ENCODE measurements at places on chromosomes 6 and 20.

DNA sequence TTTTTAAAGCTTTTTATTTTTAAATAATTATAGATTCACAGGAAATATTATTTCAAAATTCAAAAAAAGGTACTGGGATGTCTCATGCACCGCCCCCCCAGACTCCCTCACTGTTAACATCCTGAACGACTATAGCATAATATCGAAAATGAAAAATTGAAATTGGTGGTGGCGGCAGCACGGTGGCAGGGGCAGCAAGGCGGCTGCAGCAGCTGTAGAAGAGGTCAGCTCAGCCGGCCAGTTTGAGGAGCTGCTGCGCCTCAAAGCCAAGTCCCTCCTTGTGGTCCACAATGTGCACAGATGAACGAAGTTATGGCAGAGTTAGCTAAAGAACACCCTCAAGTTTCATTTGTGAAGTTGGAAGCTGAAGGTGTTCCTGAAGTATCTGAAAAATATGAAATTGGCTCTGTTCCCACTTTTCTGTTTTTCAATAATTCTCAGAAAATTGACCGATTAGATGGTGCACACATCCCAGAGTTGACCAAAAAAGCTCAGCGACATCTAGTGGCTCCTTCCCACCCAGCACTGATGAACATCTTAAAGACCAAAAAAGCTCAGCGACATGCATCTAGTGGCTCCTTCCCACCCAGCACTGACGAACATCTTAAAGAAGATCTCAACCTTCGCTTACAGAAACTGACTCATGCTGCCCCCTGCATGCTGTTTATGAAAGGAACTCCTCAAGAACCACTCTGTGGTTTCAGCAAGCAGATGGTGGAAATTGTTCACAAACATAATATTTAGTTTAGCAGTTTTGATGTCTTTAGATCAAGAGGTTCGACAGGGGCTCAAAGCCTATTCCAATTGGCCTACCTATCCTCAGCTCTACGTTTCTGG, 100.8 kb downstream of the FAM217A start:
- DNase-seq, result peak; percentile 86

- no peak for DNase-seq
These were observed 28.8 kb downstream of the PDE7B start for GRCh38 chr6:135880066-135880972.

DNA sequence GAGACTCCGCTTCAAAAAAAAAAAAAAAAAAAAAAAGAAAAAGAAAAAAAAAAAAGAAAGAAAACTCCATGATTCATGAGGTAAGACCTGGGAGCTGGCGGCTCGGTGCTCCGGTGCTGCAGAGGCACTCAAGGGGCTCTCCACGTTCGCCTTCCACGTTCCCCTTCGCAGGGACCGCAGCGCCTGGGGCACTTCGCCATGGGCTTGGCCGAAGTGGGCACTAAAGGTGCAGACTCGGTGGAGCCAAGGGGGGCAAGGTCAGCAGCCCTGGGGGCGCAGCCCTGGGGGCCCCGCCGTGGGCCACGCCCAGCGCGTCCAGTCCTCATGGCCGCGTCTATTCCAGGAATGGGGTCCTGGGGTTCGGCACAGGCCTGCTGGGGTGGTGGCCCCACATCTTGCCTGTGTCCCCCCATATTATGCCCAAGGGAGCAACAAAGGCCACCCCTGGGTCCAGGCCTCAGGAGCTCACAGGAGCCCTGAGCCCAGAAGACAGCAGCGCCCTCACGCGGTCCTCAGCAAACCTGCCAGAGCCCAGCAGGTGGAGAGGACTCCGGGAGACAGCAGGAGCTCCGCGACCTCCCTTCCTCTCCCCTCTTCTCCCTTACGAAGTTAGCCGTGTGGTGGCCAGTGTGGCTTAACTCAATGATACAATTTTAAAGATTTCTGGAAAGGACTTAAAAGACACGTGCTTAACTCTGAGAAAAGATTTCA, 21.9 kb downstream of the ZBTB46 start:
- no peak for DNase-seq

GRCh38 chr6:80094017-80094416, 12.5 kb upstream of the BCKDHB start:
- no peak for DNase-seq

DNA sequence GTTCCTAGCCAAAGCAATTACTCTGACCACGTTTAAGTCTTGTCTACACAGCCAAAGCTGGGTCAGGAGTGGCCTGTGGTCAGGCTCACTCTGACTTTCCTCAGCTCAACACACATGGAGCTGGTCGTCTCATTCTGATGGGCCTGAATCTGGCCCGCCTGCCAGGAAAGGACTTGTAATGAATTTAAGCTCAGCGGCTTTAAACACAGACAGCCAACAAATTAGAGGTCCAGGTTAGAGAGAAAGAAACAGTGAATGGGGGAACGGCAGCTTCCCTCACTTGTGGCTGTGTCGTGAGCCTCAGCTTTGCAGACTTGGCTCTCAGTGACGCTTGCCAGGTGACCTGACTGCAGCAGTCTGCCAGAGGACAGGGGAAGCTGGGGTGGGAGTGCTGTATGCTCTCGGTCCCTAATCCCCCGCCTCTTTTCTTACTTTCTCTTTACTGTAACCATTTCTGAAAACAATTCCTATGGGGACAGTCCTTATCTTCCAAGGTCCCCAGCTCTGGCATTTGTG, 121.9 kb upstream of the AGPAT4 start:
- peak; percentile 30 for DNase-seq

DNA sequence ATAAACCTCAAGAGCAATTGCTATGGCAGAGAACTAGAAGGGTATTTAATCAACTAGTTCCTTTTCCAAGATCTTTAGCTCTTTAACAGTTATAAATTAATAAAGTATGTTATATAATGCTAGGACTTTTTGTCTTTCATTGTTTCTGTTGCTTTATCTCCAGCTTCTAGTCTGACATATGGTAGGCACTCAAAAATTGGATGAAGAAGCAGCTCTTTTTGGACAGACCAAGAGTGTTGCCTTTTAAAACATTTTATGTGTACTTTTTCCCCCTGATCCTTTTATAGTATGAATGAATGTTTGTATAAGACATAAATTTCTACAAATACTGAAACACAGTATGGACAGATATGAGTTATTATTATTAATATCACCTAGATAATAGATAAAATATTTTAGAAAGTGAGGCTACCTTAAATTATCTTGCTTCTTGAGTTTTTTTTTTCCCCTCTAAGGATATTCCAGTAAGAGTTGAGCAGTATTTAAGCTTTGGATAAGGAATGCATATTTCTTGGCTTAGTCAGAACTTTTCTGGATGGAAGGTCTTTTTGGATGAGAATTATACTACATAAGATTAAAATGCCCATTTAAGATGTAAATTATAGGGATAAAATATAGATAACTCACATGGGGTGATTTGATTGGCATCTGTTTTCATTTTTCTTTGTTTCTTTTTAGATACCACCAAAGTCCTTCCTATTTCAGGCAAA, 16.6 kb downstream of the LAMA2 start:
- no peak for DNase-seq

- DNase-seq, result no peak
These were observed 16.0 kb downstream of the TBX18 start for GRCh38 chr6:84748376-84748775.

DNA sequence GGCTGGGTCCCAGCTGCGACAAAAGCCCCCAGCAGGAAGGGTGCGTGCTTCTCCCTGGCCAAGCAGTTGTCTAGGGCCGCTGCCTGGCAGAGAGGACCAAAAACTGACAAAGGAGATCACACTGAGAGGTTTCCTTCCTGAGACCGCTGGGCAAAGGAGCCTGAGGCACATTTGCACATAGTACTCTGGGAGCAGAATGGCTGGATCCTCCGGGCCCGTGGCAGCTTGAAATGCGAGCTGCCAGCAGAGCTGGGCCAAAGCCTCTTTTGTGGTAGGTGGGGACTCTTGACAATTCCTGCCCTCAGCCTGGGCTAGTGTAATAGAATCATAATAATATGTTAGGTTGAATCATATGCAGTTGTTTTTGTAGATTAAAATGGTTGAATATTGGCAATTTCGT, 33.1 kb upstream of the RNF8 start:
- no peak for DNase-seq

DNA sequence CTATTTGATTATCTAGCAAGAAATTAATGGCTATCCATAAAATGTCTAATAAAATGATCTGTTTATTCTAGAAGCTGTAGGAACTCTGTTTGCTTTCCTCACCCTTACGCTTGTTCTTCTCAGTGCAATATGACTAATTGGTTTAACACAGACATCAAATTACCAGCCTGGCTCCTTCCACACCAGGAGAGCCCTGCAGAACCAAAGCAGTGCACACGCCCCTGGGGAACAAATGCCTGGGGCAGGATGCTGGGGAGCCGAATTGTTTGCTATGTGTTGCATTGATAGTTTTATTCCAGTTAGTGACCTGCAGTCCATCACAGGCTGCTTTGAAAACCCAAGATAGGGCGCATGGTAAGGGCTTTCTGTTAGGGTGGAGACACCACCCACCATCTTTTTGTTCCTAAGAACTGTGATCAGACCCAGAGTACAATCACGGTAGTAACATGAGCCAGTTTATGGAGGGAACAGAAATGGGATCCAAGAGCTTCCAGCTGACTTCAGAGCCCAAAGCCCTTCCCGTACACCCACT, 126.4 kb upstream of the CD93 start:
- DNase-seq, result no peak

DNA sequence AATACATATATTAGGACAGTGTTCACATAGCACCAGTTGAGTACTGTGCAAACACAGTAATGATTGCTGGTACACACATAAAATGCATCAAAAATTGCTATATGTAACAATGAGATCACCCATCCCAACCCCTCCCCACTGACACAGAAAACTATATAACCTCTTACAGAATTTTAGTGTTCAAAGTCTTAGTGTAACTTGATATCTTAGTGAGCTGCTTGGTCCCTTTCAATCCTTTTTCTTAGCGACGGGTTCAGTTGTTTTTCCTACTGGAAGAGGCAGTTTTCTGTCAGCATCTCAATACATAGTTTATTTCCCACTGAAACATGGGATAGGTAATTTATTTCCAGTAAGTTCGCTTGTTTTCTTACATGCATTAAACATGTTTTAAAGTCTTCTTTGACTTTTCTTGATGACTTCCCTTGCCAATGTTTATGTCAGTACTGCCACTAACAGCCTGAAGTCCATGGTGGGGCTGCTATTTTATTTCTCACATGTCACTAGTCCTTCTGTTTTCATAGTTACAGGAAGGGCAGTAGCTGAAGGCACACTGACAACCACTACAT, 96.4 kb upstream of the FOXC1 start:
- DNase-seq, result no peak

- DNase-seq, result no peak
These were observed 74.1 kb upstream of the HDDC2 start for GRCh38 chr6:125375821-125376220.

- DNase-seq, result no peak
These were observed 41.7 kb upstream of the TTPAL start for GRCh38 chr20:44433751-44434538.

DNA sequence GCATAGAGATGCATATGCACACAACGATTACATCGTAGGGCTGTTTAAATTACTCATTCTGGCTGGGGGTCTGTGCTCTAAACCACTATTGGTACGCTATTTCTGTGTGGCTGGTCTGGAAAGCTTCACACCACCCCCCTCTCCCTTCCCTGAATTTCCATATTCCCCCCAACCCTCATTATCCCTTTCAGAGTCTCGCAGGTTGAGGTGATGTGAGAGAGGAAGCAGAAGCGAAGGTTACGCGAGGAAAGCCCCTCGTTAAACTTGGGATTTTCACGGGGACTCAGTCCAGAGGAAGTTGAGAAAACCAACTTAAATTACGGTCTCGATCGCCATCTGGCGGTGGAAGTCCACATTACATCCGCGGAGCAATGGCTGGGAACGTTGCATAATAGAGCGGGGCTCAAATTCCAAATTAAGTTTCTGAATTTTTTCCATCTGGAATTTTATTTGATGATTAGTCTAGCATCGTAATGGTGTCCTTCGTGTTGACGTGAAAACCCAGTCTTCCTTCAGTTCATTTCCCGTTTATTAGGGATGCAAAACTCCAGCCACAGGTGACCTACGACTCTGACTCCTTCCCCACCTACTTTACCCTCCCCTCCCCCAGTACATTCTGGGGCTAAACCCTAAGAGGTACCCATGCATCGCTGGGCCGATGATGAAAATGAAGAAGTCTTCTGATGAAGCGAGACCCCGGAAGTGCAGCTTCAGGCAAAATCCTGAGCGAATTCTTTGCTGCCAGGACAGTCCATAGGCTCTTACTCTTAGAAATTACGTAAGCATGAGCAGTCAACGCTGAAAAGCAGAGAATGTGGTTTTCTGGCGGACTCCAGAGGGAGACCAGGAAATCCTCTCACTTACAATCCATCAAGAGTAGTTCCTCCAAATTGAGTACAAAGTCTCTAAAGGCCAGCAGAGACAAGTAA, 19.7 kb downstream of the HLA-DOB start:
- DNase-seq, result peak; percentile 80

GRCh38 chr6:170229396-170229795, 61.5 kb downstream of the DLL1 start:
- no peak for DNase-seq

GRCh38 chr6:17096652-17097051, 5.2 kb upstream of the STMND1 start:
- no peak for DNase-seq

DNA sequence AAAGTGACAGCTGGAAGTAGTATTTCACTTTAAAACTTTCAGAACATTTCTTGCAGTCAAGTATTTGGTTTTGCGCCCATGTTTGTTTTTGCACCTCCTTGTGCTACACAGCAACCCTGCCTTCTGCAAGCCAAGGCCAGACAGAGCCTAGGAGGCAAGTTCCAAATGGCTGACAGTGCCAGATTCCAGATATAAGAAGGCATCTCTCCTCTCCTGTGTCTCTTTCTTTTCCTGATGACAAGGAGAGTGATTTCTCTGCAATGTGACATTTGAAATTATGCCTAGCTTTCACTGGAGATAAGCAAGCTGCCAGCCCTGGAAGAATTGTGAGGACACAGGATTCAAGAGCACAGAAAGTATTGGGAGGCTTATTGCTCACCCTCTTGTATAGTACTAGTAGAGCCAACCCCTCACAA, 149.1 kb upstream of the TENT5A start:
- DNase-seq, result no peak

GRCh38 chr6:154245506-154245905, 111.1 kb downstream of the IPCEF1 start:
- no peak for DNase-seq

GRCh38 chr20:11229772-11230171, 556.0 kb upstream of the JAG1 start:
- no peak for DNase-seq

DNA sequence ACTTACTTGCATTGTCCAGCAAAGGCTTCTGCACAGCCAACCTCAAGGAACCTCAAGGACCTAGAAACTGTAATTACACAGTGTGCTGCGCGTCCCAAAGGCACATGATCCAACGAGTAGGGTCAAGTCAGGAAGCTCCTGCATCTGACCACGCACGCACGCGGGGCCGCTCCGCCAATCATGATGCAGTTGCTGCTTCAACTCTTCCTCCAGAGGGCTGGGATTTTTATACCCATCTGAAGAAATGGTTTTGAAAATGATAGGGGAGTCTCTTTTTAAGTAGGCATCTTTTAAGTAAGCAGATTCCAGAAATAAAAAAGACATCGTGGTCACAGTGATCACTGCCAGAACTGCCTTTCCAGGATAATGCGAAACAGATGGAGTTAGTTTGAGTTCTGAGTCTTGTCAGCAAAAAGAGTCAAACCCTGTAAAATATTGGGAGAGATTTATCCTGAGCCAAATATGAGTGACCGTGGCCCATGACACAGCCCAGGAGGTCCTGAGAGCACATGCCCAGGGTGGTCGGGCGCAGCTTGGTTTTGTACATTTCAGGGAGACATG, 34.0 kb downstream of the KIF25 start:
- DNase-seq, result peak; percentile 65

All from muscle of arm (tissue), 14 donors.